ENCODE measurements at places on chromosomes 6 and 20.
A peak's percentile ranks its signal among the peaks of the same experiment; 100 is the strongest.

GRCh38 chr6:77245026-77245425 is 218.3 kb downstream of the HTR1B start:
- DNase-seq: no peak

DNA sequence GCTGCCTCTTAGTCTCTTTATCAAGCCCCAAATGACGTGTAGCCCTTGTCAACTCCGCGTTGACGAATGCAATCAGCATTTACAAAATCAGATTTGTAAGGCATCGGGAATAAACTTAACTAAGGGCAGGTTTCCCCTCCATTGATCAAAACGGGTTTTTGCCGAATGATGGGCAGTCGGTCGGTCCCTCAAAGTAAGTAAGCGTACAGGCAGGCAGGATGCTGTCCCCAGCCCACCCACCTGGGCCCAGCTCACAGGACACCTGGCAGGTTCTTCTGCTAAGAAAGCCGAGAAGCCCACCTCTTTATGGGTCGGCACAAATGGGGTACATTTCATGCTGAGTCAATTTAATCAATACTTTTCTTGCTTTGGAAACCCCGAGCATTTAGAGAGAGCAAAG is 22.0 kb upstream of the MAFB start:
- no peak for DNase-seq

DNA sequence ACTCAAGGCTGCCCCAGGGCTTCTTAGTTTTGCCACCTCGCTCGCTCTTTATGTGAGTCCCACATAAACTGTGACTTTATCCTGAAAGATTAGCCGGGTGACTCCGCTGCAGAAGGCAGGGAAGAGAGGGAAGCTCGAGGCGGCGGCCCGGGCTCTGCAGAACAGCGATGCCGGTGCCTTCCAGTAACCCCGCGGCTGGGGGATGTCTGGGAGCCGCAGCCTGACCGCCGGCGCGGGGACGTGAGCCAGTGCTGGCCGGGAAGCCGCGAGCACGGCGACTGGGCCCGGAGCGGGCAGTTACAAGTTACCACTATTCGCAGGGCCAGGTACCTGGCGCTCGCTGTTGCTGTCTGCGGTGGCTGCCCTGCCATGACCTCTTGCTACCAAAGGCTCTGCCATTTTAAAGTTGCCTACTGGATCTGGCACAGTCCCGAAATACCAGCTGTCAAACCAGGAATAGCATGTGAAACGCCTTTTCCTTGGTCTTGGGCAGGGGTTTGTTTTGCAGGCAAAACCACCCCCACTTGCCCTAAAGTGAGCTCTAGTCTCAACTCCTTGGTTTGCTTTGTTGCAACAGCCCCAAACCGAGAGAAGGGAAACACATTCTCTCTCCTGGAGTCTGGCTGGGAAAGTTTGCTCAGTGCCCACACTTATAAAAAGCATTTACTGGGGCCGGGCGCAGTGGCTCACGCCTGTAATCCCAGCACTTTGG is 124.0 kb upstream of the SLC2A12 start:
- peak; percentile 63 for DNase-seq

GRCh38 chr6:139990856-139991465 is 616.5 kb upstream of the CITED2 start:
- DNase-seq: no peak

Data from nephron progenitor cell (in vitro differentiated cells).